ENCODE measurements at places on chromosomes 6 and 20.

DNA sequence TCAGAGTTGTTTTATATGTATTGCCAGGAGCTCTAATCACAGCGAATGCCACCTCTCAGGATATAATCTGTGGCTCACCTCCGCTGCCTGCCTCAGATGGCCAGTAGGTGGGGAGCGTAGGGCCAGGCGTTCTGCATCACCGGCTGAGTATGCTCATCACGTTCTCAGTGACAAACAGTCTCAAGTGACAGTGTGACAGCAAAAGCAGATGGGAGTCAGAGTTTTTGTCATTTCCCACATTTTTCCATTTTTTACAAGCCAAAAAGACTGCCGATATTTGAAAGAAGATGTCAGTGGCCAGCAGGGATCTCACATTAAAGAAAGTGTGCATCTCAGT lies 208.7 kb downstream of the ALDH8A1 start:
- no peak for DNase-seq

DNA sequence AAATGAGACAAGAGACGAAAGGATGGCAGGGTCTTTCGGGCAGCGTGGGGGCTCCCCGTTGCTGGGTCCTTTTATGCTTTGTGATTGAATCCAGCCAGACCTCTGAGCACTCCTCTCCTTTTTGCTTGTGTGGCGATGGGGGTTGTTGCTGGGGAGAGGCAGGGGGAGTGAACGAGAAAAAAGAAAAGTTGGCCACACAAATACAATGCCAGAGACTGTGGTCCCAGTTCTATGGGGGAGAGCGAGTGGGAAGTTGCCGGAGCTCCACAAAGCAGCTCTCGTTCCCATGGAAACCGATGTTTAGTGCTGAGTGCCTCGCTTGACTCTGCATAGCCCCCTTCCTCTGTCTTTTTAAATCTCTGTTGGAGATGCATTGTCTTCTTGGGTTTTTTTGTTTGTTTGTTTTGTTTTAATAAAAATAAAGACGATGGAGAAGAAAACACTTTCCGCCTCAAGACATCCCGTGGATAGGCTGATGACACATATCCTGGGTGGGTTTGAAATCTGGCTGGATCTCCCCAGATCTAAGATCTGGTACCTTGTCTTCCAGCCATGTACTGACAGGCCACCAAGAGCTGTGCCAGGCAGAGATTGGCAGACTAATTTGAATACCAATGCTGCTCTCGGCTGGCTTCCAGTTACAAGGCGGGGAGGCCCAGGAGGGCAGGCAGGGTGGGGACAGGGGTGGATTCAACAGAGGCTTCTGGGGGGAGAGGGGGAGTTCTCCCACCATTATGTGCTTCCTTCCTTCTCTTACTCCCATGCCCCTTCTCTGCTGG lies 529.3 kb downstream of the QKI start:
- no peak for DNase-seq

DNA sequence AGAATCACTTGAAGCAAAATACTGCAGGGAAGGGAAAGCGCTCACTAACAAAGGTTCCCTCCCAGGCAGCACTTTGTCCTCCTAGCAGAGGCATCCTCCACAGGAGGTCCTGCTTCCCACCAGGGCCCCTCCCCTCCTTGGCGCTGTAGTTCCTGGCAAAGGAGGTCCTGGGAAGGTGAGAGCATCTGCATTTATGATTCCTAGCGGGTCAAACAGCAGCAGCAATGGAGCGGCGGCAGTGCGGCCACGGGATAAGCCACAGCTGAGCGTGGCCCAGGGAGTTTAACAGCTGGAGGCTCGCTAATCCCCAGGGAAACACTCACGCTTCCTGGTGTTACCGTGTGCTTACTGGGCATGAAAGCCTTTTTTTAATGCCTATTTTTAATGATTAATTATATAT lies 185.8 kb downstream of the TTLL2 start:
- DNase-seq, result no peak

- no peak for DNase-seq
Measured at GRCh38 chr20:1423625-1424106, 30.8 kb upstream of the FKBP1A start.

GRCh38 chr20:5432030-5432429 lies 115.3 kb upstream of the PROKR2 start:
- DNase-seq, result no peak

DNA sequence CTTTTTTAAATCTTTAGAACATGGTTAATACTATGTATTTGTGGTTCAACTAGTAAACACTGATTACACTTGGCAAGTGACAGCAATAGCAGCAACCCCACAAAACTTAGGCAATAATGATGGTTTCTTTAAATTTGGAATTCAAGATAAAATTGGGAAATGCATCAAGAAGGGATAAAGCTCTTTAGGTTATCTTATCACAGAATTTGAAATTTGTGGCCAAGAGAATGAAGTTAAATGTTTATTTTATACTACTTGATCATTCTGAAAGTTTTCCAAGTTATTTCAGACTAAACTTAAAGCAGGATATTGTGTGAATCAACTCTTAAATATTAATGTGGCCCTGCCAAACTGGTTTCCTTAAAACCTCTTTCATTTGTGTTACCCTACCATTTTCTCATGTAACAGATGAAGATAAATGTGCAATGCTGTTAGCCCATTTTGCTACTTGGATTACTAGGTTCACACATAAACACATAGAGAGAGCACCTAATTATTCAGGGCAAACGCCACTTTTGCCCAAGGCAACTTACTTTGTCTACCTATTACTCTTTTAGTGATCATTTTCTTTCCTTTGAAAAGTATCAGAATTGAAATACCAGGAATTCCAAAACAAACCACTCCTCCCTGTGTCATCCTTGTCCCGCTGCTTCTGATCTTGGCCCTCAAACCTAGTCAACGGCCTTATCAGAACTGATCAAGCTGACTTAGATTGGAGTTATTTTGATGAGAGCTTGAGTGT lies 186.7 kb upstream of the TENT5A start:
- DNase-seq, result no peak

- DNase-seq, result no peak
Measured at GRCh38 chr6:125910527-125910926, 46.0 kb upstream of the HINT3 start.

- DNase-seq, result no peak
Measured at GRCh38 chr6:32819729-32820128, 2.9 kb upstream of the HLA-DOB start.

GRCh38 chr20:54221996-54222890 lies 14.4 kb downstream of the PFDN4 start:
- no peak for DNase-seq

GRCh38 chr6:111711984-111712752 lies 106.5 kb upstream of the TRAF3IP2 start:
- DNase-seq, result no peak

GRCh38 chr6:170378502-170378901 lies 71.9 kb downstream of the FAM120B start:
- no peak for DNase-seq

GRCh38 chr6:165674155-165675029 lies 11.4 kb upstream of the PDE10A start:
- DNase-seq, result no peak

DNA sequence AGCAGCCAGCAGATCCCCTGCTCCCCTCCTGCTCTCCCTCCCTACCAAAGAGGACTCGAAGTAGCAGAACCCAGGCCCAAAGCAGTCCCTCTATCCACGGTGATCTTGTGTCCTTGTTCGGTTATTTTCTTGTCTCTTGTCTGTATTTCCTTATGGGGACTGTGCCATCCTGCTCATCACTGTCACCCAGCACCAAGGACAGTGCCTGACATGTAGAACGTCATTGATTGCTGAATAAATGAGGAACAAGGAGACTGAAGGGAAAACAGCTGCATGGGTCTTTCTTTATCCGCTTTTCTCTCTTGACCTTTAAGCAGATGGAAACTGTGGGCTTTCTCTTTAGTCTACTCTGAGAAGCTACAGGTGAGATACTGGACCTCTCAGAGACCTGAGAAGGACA lies 29.4 kb upstream of the ZNF831 start:
- DNase-seq, result no peak

GRCh38 chr6:36025932-36026327 lies 1.5 kb upstream of the SLC26A8 start:
- DNase-seq, result no peak

GRCh38 chr6:14339711-14340584 lies 222.4 kb downstream of the CD83 start:
- no peak for DNase-seq

DNA sequence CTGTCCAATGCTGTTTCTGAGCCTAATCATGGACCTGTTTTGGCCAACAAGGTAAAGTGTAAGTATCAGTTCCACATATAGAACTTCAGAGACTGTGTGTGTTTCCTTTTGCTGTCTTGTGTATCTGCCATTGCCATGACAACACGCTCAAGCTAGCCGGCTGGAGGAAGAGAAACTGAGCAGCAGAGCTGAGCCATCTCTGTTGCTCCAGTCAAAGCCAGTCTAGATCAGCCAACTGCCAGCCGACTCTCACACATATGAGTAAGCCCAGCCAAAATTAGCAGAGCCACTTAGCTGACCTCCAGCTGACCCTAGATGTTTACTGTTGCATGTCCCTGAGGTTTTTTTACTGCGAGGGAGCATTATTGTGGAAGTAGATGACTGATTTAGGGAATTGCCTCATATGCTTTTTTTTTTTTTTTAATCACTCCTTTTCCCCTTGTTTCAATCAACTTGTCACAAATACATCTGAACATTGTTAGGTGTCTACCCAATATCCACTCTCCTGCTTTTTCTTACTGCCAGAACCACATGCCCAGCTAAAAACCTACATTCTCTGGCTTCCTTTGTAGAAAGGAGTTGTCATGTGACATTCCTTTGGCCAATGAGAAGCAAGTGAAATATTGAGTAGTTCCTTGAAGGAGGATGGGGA lies 304.3 kb upstream of the SUPT3H start:
- DNase-seq, result no peak

- DNase-seq, result no peak
Measured at GRCh38 chr6:84696166-84696565, 68.2 kb downstream of the TBX18 start.

DNA sequence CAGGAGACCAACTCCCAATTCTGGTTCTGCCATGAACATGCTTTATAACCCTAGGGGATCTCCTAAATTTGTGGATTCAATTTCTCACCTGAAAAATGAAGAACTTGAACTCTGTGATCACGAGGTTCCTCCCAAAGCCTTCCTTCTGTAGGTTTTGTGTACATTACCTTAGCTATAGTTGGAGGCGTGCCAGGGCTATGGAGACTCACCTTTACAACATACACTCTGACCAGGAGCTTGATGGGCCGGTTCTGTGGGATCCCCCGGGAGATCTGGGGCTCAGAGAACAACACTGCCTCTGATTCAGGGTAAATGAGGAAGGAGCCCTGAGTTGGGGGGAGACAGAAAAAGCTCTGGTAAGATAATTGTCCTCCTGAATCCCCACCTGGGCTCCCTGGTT lies 34.1 kb downstream of the ERGIC3 start:
- DNase-seq, result no peak

DNA sequence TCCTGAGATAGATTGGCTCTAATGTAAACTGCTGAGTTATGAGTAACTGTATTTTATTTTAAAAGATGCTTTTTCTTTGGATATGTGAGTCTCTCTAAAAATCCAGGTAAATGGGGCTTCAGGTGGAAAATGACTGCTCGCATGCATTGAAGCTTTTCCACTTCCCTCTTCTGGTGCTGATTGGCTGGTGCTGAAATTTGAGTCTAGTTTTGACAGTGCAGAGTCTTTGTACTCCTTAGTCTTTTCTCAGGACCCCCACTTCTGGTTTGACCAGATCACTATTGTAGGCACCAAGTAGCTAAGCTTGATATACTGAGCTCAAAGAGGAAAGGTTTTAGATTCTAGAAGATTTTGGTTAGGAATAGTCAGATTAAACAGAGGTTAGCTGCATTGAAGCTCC lies 60.7 kb upstream of the TULP4 start:
- no peak for DNase-seq

GRCh38 chr6:42761287-42762067 lies 15.6 kb upstream of the TBCC start:
- DNase-seq, result no peak

- no peak for DNase-seq
Measured at GRCh38 chr6:74658391-74658790, 547.5 kb downstream of the COL12A1 start.

DNA sequence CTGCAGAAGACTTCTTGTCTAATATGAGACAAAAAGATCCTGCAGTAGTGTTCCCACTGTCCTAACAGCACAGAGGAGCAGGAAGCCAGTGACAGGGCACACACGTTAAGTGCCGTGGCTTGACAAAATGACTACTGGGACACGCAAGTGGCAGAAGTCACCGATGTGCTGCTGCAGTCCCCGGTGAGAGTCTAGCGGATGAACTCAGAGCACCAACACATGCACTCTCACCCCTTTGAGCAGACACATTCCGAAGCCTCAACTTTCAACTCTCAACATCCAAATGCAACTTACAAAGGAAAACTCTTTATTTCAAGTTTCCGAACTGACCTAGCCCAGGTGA lies 898 bp downstream of the LAMA4 start:
- no peak for DNase-seq

- DNase-seq, result no peak
Measured at GRCh38 chr6:36739947-36740817, 42.6 kb downstream of the RAB44 start.

DNA sequence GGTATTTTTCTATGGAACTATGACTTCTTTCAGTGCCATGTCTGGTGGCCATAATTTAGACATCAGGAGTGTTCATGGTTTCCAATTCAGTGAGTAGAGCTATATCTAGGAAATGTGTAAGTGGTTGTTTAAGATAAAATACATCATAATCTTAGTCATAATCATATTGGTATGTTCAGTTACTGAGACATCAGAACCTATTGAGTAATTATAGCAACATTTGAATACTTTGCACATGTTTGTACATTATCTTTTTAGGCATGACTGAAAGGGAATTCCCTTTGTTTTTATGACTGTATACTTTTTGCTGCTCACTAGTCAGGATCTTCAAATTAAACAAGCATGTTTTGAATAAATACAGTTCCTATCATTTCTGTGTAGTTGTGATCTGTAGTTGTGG lies 64.0 kb downstream of the STXBP5 start:
- DNase-seq, result no peak

GRCh38 chr6:139007428-139007827 lies 19.4 kb upstream of the REPS1 start:
- no peak for DNase-seq

- peak; percentile 30 for DNase-seq
Measured at GRCh38 chr20:46021361-46022359, 7.4 kb upstream of the SLC12A5 start.

DNA sequence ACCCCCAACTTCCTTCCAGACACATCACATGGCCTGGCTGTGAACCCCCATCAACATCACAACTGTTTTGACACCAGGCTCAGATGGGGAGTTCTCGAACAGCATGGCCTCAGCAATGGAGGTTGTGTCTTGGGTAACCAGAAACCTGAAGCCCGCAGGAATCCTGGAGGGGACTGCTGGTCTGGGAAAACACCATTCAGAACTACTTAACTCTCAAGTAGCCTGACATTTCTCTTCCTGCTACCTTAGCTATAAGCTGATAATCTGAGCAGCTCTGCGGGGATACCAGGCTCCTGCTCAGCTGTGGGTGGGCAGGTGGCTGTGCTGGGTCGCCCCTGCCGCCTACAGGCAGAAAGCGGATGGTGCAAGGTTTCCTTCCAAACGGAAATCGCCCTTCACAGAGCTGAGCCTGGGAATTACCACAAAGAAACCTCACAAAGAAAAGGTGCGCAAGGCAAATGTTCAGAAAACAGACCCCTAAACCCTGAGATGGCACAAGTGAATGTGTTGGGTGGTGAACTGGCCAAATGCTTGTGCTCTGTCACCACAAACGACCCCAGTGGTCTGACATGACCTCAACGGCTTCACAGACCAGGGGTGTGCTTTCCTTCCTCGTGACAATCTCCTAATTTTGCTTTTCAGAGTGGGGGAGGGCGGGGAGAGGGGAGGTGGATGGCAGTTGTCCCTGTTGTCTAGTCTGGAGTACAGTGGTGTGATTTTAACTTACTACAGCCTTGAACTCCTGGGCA lies 29.5 kb downstream of the SNX5 start:
- DNase-seq, result peak; percentile 44

GRCh38 chr20:64154590-64155257 lies 9.5 kb upstream of the MYT1 start:
- no peak for DNase-seq
